IMR-90 (cell line): ENCODE measurements at places on chromosomes 5 and 9. TPM values are rescaled to one million over a fixed set of nuclear protein-coding genes. Genes with fewer than 3 reads are reported as not detected.

DNA sequence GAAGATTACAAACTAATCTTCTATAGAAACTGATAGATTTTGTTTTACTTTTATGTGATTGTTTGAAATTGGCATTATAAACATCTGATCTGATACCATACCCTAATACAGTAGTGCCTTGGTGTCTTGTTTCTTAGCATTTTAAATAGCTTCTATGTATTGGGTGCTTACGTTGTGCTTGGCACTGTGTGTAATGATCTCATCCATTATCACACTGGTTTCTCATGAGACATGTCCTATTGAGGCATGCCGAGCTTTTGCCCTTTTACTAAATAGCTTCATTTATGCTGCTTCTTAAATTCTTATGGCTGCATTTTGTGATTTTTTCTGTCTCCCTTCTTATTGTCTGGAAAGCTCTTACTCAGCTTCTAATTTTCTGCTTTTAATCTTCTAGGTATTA, 48.2 kb upstream of the TLR4 start:
- H3K4me3 ChIP-seq: no peak overlapping the region
- H3K27me3 ChIP-seq: no peaks in the 10 kb centered on the region
- no peaks in the 10 kb centered on the region for H3K4me1 ChIP-seq
- no peak for DNase-seq
- no peaks in the 10 kb centered on the region for H3K36me3 ChIP-seq
- H3K27ac ChIP-seq: no peak overlapping the region

DNA sequence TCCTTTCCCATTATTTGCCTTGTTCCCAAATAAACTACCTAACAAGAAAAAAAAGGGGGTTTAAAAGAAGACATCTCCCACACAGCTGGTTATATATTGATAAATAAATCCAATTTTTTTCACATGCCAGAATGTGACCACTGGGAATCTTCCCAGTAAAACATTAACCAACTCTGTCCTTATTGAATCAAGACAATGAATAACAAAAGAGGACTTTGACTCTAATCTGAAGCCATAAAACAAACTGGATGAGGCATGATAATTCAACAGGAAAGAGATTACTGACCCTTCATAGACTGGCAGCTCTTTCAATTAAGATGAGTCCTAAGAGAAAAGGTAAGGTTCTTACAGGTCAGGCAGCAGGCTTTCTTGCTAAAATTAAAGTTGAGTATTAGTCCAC, 165.8 kb upstream of the CDH6 start:
- no peak overlapping the region for H3K4me3 ChIP-seq
- no peaks in the 10 kb centered on the region for H3K36me3 ChIP-seq
- peaks cover 3% of the 10 kb centered on the region; the same call in 1 of the 2 replicates for H3K4me1 ChIP-seq
- H3K27ac ChIP-seq: no peak overlapping the region
- H3K27me3 ChIP-seq: no peaks in the 10 kb centered on the region

DNA sequence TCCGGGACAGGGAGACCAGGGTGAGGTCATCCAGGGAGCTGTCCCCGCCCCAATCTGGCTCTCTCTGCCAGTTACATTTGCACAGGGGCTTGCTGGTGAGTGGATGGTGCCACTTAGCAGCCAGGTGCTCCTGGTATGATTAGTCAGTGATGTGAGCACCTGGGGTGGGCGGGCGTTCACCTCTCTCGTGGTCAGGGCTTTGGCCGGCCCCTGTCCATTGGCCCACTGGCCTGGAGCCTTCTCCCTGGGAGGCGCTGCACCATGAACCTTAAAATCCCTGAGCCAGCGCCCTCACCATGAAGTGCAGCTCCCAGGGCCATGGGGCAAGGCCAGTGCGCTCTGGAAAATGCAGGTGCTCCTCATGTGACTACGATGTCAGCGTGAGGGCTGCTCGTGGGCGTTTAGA, 2.0 kb downstream of the NKD2 start:
- no peaks in the 10 kb centered on the region for H3K36me3 ChIP-seq
- no peaks in the 10 kb centered on the region; the same call in 1 of the 2 replicates for H3K4me1 ChIP-seq
- no peak overlapping the region for H3K4me3 ChIP-seq
- H3K27ac ChIP-seq: no peak overlapping the region

RAD50 gene
- total RNA-seq: 5.2 and 13.3 TPM in 2 replicates

PCDHGA12 gene
- total RNA-seq: 8.8 and 9.7 TPM in 2 replicates

- no peaks in the 10 kb centered on the region for H3K36me3 ChIP-seq
- DNase-seq: no peak
- no peaks in the 10 kb centered on the region for H3K27me3 ChIP-seq
- no peaks in the 10 kb centered on the region for H3K4me1 ChIP-seq
Measured at GRCh38 chr5:76230711-76231285, 147.6 kb downstream of the SV2C start.

TLE1 gene
- total RNA-seq: 36.0 and 40.3 TPM in 2 replicates

GRCh38 chr5:113269023-113269997, 165.5 kb downstream of the TSSK1B start:
- no peak for DNase-seq
- no peaks in the 10 kb centered on the region for H3K36me3 ChIP-seq
- H3K27me3 ChIP-seq: no peaks in the 10 kb centered on the region
- H3K27ac ChIP-seq: no peak overlapping the region
- peaks cover 12% of the 10 kb centered on the region for H3K4me1 ChIP-seq

SNCAIP gene
- total RNA-seq: 19.0 and 22.5 TPM in 2 replicates

DNA sequence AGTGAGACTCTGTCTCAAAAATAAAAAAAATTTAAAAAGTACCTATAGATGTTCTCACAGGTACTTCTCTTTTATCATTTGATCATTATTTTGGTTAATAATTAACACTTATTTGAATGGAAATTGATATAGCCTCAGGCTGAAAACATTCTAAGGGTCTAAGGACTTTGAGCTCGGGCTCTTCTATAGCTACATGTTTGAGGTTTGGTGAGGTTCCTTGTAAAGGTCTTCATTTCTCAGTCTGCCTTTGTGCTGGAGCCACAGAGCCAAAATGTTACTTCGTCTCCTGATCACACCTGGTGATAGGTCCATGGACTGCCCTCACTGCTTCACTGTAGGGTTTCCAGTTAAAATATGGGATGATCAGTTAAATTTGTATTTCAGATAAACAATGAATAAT, 22.6 kb downstream of the ARHGEF37 start:
- no peaks in the 10 kb centered on the region for H3K36me3 ChIP-seq
- H3K27ac ChIP-seq: no peak overlapping the region
- no peak for DNase-seq

DNA sequence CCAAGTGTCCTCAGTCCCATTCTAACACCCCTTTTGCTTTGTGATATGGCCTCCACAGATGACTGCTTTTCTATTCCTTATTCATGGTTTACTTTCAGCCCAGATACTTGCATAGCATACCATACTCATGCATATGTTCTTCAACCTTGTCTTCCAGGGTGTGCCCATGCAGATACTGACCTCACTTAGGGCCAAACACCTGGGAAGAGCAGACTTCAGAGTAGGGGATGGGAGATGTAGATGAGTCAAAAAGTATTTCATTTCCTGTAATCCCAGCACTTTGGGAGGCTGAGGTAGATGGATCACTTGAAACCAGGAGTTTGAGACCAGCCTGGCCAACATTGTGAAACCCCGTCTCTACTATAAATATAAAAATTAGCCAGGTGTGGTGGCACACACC, 58.3 kb downstream of the NRG2 start:
- no peaks in the 10 kb centered on the region for H3K36me3 ChIP-seq
- no peak overlapping the region for H3K4me3 ChIP-seq
- peaks cover 28% of the 10 kb centered on the region for H3K27me3 ChIP-seq
- H3K4me1 ChIP-seq: peaks cover 5% of the 10 kb centered on the region; the same call in 1 of the 2 replicates
- no peak for DNase-seq
